ENCODE measurements at places on chromosomes 1 and 21.

GRCh38 chr1:197838836-197839235, 63.6 kb upstream of the DENND1B start:
- peak; percentile 95 for DNase-seq

DNA sequence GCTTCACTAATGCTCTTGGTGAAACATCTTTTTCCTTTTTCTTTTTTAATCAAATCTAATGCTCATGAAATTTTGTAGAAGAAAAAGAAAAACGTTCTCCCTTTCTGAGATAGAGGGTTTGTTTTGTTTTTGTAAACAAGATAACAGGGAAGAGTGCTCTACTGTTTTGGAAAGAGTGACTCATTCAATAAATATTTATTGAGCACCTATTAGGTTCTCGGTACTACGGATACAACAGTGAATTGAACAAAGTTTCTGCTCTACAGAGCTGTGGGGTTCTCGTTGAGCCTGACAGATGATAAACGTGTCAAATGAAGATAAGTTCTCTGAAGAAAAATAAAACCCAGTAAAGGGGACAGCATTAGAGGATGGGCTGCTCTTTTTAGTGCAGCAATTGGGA, 7.0 kb downstream of the PGM1 start:
- no peak for DNase-seq

- DNase-seq = no peak
Observed at GRCh38 chr1:85504417-85504816, 39.5 kb upstream of the DDAH1 start.

DNA sequence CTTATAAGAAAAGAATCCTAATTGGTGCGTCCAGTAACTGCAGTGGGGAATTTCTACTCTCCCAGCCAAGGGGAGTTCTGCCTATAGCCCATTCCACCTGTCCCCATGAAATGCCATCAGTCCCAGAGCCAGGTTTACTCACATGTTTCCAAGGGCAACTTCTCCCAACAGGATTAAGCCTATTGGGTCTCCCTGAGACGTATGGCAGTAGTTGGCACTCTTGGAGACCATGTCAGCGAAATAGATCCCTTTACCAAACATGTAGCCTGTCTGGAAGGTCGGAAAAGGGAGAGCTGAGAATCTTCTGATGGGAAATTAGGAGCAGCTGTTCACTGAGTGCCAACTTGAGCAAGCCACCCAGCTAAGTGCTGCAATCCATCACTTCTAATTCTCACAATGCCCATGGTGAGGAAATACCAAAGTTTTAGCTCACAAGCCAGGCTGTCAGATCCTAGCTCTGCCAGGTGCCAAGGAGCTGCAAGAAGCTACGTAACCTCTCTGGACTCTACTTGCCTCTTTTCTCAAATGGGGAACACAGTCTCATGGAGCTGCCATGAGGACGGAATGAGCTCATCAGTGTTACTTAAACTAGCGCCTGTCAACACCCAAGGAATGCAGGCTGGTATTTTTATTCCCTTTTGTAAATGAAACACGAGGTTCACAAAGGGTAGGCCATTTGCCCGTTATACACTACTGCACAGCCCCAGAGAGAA, 43.9 kb downstream of the PARP1 start:
- DNase-seq = no peak

DNA sequence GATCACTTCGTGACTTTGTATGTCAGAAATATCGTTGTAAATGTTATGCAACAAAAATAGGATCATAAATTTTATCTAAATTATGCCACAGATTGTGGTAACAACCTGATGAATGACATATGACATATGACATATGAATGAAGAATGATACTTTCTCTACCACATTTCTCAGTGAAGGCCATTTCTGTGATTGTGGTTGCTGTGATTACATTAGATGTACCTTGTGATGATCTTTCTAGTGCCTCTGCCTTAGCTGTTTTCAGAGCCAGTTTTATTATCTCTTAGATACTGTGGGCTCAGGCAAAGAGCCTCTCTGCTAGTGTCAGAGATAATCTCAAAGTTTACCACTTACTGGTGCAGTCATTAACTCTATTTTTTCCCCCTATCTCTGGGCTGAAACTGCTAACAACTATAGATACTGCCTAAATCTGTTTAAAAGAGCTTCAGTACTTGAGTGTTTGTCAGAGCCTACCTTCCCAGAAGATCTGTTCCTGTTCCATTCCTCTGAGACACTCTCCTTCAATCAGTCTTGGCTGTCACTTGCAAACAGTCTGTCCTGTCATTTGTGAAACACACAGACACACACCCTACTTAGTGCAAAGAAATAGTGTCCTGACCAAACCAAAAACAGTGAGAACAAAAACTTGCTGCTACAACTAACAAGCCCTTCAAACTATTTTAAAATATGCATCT, 55.5 kb downstream of the HMCN1 start:
- DNase-seq = no peak

DNA sequence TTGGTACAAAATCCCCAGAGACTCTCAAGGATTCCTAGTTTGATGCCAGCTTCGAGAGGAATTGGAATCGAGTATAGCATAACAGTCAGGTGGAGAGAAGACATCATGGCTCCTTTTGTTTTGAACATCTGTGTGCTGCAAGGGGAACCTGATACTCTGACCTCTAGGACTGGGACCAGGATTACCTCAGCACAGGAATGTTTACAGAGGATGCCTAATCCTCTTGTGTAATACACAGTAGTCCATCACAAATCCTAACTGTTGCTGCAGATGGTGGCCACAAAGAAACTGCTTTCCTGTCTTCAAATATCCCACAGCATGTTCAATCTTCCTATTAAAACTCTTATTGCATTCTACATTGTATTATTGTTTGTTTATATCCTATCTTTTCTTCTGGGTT, 111.8 kb upstream of the PRMT6 start:
- DNase-seq = no peak
